NCI-H748 treated with DMSO at 0.1 percent for 48 hours (cell line): ENCODE measurements at places on chromosomes 1 and 21.

DNA sequence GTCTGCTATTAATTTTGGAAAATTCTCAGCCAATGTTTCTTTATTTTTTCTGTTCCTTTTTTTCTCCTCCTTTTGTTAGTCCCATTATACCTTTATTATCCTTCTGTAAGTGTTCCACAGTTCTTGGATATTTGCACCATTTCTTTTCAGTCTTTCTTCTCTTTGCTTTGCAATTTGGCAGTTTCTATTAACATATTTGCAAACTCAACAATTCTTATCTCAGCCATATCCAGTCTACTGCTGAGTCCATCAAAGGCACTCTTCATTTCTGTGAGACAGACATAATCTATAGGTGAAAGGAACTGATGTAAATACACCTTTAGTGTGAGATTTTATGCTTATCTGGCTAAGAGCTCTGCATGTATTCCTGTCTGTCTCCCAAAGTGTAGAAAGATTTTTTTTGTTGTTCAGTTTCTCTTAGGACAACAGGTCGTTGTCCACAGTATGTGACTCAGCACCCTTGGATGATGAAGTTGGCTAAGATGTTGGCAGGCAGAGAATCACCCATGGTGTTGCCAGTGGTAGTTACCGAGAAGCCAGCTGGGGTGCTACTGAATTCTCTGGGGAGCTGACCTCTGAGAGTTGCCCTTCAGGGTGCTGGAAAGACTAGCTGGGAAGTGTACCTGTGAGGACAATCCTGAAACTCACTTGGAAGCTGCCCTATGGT, 38.4 kb downstream of the LEPR start:
- DNase-seq: no peak

DNA sequence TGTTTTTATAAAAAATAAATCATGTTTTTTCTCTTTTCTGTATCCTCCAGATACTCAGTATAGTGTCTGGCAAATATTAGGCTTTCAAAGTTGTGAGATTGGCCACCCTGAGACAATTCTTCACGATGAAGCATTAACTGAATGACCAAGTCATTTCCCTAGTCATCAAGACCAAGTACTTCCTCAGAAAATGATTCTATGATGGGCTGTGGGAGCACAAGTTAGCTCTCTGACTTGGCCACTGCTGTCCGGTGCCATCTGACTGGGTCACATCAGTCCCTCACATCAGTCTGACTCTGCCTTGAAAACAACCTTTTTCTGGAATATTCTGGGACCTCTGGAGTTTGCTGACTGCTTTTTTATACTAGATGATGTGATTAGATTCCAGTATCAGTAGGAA, 13.5 kb upstream of the YRDC start:
- no peak for DNase-seq

DNA sequence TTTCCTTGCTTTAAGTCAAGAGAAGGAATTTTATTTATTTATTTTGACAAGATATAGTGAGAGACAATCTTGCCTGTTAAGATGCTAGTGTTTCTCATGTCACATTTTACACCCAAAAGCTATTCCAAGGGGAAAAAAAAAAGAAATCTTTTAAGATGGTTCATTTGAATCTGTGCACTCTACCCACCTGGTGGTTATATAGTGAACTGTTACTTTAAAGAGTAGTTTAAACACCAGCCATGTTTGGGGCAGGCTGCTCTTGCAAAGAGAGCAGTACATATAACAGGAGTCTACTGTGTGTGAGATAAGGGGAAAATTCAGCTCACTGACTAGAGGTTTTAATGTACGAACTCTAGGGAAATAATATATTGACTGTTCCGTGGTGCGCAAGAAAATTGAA, 3.3 kb upstream of the ELAVL4 start:
- DNase-seq: peak; percentile 76

- peak; percentile 4 for DNase-seq
Observed at GRCh38 chr1:168498159-168498631, 45.6 kb downstream of the XCL2 start.

DNA sequence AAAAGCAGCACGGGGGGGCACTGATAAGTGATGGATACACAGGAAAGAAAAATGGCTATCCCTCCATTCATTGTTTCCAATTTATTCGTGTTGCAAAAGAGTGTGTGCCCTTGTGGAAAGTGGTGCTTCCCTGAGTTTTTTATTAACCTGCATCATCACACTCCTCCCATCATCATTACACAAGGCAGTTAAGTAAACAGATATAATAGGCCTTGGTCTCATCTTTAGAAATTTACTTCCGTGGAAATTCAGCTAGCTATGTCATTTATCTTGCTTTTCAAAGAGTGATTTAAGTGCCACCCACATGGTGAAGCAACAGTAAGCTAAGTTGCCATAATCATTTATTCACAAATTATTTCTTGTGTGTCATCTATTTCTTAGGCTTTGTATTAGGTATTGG, 473.3 kb downstream of the NEGR1 start:
- peak; percentile 95 for DNase-seq

GRCh38 chr1:26330276-26330675, 12.5 kb downstream of the CD52 start:
- no peak for DNase-seq

DNA sequence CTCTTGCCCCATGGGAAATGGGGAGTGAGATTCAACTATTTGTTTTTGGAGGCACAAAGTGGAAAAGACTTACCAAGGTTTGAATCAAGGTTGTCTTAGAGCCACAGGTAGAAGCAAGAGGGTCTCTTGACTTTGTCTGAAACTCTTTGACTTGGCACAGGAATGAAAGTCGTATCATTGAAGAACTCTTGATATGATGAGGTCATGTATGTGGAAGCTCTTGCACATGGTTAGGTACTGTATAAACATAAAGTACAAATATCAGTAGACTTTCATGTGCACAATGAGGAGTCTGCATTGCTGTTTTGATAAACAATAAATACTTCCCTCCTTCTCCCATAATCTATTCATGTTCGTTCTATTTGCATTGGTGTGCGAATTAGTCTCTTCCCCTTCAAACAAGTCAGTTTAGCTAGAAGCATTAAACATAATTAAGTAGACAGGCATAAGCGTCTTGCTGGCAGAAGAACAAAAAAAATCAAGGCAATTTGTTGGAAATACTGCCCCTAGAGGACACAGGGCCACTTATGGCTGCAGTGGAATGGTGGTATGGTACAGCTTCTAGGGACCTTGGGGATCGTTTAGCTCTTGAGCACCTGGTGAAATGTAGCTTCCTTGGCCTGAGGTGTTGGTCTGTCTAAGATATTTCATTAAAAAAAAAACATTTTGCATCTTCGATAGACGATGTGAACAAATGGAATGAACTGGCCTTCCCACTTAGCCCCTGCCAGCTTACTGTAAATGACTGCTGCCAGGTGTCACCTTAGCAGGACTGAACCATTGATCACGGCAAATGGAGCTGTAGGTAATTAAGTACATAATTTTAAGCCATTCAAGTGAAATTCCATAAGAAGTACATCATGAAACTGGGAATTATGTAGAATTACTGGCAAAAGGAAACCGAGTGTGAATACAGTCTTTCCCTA, 218.0 kb upstream of the GALNT2 start:
- DNase-seq: peak; percentile 6

DNA sequence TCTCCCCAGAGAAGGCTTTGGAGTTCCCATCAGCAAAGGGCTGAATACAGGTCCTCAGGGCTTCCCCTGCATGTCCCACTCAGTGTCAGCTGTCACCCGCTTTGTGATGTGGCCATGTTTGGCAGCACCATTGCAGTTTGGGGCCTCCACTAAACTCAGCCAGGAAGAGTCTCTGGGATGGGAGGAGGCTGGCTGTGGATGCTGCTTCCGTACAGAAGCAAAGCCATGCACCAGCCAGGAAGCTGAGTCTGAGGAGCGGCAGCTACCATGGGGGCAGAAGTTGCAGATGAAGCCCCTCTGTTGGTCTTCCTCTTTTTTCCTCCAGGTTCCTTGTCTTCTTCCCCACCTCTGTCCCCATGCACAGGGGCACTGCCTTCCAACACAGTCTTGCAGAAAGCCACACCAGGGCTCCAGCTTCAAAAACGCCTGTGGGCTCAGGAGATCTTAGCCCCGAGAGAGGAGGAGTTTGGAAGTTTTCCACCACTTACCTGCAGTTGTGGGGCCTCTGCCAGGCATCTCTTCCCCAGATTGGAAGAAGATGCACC, 416.8 kb downstream of the NPHP4 start:
- no peak for DNase-seq

- no peak for DNase-seq
Observed at GRCh38 chr1:63405021-63405420, 37.6 kb downstream of the ALG6 start.

- DNase-seq: no peak
Observed at GRCh38 chr1:20125100-20125499, 5.8 kb upstream of the PLA2G2D start.

GRCh38 chr21:33299181-33299752, 25.5 kb upstream of the IFNAR1 start:
- DNase-seq: no peak

GRCh38 chr21:8988696-8989095, 1532.7 kb upstream of the TPTE start:
- DNase-seq: no peak

GRCh38 chr1:172178886-172179285, 241.6 kb upstream of the C1orf105 start:
- DNase-seq: no peak

DNA sequence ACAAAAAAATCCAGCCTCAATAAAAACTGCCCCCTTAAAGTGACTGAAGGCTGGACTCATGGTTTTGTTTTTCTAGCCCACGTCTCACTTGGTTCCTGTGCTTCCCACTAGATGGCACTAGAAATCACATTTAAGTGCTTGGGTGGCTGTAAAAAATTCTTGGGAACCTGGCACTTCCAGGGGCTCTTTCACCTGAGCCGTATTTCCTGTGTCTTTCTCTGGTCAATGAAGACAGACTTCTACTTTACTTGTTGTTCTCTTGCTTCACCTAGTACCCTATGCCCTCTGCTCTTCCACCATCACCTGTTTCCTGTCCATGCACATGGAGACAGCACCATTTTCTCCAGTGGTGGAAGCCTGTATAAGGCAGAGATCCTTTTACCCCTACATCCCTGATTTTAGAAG, 20.0 kb downstream of the METTL13 start:
- DNase-seq: peak; percentile 3

DNA sequence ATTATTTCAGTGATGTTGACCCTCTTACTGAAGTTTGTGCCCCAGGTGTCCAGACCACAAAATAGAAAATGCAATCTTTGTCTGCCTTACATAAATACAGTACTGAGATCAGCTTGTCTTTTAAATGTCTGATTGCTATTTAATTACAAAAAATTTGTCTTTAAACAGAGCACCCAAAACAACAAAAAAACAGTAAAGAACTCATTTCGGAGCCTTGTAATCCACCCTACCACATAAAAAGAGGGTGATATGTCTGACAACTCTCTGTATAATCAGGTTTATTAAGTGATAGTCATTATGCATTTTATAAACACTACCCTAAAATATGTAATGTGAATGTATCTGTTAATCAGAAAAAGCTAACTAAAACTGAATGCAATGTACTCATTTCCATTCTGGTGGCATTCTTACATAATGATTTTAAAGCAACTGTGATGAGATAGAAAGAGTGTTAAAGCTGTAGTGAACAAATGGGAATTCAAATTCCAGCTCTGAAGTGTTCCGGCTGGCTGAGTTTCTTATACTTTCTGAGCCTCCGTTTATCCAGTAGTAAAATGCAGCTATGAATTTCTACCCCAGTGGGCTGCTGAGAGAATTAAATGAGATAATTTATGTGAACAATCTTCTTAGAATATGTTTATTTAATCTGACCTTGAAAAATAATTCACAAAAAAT, 486.6 kb downstream of the USP25 start:
- no peak for DNase-seq

- no peak for DNase-seq
Observed at GRCh38 chr21:38095220-38095619, 161.6 kb upstream of the KCNJ15 start.

GRCh38 chr1:207981976-207982375, 71.1 kb upstream of the CD34 start:
- no peak for DNase-seq

- no peak for DNase-seq
Observed at GRCh38 chr1:238674316-238674715, 712.1 kb upstream of the CHRM3 start.

GRCh38 chr1:218284377-218284916, 646 bp upstream of the RRP15 start:
- no peak for DNase-seq

- DNase-seq: peak; percentile 67
Observed at GRCh38 chr1:234750922-234751627, 141.1 kb upstream of the IRF2BP2 start.

DNA sequence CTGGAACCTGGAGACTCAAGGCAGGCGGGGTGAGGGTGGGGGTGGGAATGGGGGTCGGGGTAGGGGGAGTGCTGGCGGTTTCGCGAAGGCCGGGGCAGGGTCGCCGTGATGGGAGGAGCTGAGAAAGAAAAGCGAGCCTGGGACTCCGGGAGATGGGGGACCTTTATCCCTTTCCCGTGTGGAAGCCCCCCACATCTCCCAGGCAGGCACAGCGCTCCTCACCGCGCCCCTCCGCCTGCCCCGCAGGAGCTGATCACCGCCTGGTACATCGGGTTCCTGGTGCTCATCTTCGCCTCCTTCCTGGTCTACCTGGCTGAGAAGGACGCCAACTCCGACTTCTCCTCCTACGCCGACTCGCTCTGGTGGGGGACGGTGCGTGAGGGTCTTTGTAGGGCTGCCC, 35.5 kb downstream of the KCNQ4 start:
- no peak for DNase-seq

GRCh38 chr1:14486401-14487201, 111.9 kb upstream of the KAZN start:
- no peak for DNase-seq

DNA sequence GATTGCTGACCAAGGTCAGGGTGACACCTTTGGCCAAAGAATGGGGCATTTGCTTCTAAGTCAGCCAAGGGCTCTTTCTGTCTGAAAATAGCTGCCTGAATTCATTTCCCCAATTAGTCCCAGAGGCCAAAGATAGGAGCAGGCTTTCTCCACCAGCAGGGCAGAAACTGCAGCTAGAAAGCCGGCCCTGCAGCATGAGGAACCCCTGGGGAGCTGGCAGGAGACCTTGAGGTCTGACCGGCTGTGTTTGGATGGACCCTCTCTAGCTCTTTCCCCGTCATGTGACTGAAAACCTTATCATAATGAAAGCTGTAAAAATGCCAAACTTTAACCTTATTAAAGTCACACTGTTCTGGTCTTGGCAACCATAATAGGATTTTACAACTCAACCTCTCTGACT, 93.4 kb downstream of the CD58 start:
- DNase-seq: no peak

GRCh38 chr1:30300669-30301068, 422.7 kb downstream of the MATN1 start:
- no peak for DNase-seq
